ENCODE measurements at places on chromosomes 7 and 10.

DNA sequence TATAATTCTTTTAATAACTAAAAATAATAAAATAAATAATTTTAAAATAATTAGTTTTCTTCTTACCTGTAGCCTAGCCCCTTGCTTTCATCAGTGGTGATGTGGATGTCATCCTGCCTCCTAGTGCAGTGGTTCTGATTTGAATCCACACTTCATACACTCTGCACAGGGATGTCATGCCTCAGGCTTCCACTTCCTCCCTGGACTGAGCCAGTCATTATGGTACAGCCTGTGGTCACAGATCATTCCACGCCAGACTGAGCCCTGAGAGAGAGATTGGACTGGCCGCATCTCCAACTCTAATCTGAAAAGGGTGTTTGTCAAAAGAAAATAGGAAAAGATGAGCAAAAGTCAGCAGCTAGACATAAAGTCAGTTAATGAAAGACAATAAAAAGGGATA lies 436.2 kb upstream of the IGFBP3 start:
- DNase-seq = no peak

DNA sequence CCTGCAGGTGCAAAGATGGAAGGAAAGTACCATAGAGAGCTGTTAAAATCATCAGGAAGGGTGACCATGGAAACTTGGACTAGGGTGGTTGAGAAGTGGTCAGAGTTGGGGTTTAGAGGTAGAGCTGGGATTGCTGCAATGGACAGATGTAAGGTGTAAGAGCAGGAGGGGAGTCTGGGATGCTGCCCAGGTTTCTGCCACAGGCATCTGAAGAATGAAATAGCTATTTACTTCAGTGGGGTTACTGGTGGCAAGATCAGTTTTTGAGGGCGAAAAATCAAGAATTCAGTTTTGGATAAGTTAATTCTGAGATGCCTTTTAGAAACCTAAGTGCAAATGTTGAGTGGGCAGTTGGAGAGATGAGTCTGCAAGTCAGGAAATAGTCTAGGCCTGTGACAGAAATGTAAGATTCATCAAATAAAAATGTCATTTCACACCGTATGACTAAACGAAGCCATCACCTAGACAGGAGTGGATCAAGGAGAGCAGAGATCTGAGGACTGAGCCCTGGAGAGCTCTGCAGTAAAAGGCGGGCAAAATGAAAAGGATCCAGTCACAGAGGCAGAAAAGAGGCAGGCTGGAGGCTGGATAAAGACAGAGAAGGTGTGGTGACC lies 22.7 kb upstream of the TOMM7 start:
- DNase-seq = no peak

GRCh38 chr10:13528123-13528874 lies 515 bp downstream of the BEND7 start:
- peak; percentile 5 for DNase-seq

GRCh38 chr10:103901299-103901698 lies 16.7 kb downstream of the STN1 start:
- no peak for DNase-seq

DNA sequence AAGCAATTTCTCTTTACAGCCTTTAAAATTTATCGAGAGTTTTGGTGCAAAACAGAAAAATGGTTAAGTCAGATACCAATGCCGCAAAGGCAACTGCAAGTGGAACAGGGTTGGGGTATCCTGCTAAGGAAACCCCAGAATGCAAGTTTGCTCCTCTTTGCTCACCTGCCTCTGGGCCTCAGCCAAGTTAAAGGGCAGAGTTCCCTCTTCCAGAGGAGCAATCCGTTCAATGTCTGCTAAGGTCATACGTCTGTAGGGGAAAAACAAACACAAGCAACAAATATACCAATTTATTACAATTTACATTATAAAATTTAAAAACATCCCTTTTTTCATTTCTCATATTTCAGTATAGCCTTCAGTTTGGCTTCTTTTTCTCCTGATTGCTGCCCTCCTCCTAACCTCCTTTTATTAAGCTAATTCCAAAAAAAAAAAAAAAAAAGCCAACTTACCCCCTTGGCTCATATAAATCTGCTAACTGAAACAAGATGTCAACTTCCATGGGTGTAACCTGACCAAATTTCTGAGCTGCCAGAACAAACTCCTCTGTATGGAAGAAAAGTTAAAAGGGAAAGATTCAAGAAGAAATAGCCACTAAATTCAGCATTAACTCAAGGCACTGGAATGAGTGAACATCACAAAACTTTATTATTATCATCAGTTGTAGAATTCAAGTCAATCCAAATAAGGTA lies 132.6 kb downstream of the SLC25A13 start:
- peak; percentile 34 for DNase-seq

- no peak for DNase-seq
Measured at GRCh38 chr7:15938115-15938514, 251.6 kb upstream of the MEOX2 start.

GRCh38 chr10:130962240-130963051 lies 349.1 kb downstream of the TCERG1L start:
- no peak for DNase-seq

DNA sequence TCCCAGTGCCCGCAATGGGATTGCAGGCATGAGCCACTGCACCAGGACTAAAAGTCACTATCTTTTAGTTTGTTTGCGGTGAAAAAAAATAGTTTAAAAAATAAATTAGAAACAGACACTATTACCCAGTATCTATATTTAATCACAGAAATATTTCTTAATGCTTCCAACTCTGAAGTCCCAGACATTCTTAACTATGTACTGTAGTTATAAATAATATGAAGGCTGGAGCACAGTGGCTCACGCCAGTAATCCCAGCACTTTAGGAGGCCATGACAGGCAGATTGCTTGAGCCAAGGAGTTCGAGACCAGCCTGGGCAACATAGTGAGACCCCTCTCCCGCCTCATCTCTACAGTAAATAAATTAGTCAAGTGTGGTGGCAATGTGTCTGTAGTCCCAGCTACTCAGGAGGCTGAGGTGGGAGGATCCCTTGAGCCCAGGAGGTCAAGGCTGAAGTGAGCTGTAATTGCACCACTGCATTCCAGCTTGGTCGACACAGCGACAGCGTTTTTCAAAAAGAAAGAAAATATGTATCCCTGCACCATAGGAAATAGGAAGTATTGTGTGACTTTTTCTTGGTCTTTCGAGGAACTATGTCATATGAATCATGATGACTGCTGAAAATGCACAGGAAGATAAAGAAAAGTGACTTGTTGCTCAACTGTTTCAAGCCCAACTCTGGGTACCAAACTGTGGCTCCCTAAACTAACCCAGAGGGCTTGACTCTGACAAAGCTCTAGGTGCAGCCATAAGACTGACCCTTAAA lies 74.9 kb upstream of the STEAP1B start:
- no peak for DNase-seq

GRCh38 chr7:134778941-134779740 lies at the start of gene CALD1:
TSS of gene CALD1 (plus strand) at chr7:134779634. CDS start at chr7:134867734, 88,100 bp downstream.
- DNase-seq = peak; percentile 97

DNA sequence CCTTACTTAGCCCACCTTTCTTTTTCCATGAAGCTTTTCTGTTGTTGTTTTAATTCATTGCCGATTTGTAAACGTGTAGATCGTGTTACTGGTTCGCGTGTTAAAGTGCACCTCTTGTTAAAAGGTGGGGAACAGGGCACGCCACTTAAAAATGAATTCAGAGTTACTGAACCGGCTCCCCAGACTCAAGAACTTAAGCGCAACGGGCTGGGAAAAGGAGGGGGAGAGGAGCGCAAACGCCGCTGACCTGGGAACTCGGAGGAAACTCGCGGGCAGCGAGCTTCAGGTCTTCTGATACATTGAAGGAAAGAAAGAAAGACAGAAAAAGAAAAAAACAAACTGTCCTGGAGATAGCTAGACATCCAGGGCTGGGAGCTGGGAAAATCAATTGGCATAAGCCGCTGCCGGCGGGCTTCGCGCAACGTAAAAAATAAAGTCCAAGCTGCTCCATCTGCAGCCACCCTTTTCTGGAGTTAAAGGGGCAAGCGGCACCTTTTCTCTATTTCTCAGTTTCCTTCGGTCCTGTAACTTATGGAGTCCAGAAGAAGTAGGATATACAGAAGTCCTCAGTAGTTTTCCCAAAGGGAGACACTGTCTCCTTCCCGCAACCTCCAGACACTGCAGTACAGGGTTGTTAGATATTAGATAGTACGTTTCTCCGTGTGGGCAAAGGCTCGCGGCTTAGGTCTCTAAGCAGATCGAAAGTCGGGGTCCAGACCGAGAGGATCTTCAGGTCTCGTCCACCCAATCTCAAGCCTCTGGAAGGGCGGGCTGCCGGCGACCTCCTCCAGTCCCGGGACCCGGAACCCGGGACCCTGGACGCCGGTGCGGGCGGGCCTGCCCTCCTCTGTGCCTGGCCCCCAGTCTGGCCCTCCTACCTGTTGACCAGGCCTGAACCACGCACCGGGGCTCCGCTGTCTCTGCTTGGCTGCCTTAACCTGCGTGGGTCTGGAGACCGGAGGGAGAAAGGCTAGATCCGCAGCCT lies 1.8 kb upstream of the DLX6 start:
- no peak for DNase-seq

- DNase-seq = no peak
Measured at GRCh38 chr10:102163342-102163989, 11.3 kb downstream of the NOLC1 start.

- peak; percentile 85 for DNase-seq
Measured at GRCh38 chr10:121036431-121036830, 185.3 kb downstream of the WDR11 start.

DNA sequence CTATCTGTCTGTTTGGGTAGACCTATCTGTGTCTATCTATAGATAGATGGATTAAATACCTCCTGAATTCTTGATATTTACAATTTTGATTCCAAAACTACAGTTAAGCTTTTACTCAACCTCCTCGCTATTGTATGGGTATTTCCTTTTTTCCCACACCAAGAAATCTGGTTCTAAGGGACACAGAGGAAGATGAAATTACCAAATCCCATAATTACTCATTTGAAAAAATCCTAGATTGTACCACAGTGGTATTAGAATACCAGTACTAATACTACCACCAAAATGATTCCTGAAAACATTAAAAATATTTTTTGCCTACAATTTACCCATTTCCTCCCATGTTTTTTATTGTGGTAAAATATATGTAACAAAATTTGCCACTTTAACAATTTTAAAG lies 53.2 kb downstream of the LRGUK start:
- DNase-seq = no peak

DNA sequence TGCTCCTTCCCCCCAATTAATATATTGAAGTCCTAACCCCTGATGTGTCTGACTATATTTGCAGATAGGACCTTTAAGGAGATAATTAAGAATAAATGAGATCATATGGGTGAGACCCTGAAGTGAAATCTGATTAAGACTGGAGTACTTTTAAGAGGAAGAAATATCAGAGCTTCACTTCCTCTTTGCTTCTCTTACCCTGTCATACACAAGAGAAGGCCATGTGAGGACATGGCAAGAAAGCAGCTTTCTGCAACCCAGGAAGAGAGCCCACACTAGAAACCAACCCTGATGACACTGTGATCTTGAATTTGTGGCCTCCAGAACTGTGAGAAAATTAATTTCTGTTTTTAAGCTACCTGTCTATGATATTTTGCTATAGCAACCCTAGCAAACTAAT lies 44.2 kb downstream of the JMJD1C start:
- DNase-seq = no peak

DNA sequence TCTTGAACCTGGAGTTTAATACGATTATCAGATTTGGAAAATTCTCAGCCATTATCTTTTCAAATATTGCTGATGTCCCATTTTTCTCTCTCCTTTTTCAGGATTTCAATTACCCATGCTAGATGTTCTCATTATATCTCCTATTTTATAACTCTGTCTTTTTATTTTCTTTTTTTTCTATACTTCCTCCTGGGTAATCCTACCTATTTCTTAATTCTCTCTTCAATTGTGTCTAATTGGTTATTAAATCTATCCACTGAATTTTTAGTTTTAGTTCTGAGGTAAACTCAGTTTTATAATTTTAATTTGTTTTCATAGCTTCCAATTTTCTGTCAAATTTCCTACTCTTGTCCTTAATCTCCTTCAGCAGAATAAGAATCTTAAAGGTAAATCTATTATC lies 15.6 kb downstream of the STEAP1 start:
- DNase-seq = no peak

DNA sequence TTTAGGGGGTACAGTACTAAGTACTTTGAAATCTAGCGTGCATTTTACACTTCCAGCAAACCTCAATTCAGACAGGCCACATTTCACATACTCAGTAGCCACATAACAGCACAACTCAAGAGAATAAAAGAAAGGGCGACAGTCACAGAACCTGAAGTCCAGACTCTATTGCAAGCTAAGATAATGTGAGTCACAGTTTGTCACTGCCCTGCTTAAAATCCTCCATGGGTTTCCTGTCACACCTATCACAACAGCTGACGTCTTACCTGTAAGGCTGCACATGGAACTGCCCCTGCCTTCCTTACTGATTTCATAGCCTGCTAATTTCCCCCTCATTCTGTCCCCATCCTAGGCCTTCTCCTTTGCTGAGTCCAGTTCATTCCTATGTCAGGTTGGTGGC lies 16.1 kb upstream of the CDK14 start:
- DNase-seq = no peak

- peak; percentile 91 for DNase-seq
Measured at GRCh38 chr7:117019786-117020590, 66.7 kb downstream of the ST7 start.

- peak; percentile 56 for DNase-seq
Measured at GRCh38 chr10:92880233-92880861, 32.0 kb downstream of the EXOC6 start.

DNA sequence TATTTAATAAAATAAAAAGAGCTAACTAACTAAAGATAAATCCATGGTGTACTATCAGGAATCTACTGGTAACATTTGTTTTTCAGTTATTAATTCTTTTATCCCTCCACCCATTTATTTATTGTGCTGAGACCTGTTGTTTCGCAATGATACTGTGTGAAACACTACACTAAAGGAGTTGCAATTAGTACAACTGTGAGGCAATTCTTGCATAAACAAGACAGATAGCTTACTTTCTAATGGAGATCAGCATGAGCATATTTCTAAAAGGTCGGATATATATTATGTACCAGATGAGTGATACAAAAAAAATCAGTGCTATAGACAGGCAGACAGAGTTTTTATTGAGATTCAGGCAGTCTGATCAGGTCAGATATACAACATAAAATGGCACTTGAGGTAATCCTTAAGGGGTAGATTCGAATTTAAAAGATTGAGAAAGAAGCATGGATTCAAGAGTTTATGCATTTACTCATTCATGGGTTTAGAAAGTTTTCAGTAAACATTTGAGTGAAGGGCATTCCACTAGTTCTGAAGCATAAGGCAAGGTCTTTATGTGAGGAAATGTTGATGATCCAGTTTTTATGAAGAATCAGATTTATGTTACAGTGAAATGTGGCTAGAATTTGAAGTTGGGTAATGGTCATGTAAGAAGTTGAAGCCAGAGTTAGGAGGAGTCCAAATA lies 147.6 kb downstream of the POLR1F start:
- no peak for DNase-seq

GRCh38 chr10:97195706-97196222 lies 10.0 kb upstream of the SLIT1 start:
- no peak for DNase-seq

DNA sequence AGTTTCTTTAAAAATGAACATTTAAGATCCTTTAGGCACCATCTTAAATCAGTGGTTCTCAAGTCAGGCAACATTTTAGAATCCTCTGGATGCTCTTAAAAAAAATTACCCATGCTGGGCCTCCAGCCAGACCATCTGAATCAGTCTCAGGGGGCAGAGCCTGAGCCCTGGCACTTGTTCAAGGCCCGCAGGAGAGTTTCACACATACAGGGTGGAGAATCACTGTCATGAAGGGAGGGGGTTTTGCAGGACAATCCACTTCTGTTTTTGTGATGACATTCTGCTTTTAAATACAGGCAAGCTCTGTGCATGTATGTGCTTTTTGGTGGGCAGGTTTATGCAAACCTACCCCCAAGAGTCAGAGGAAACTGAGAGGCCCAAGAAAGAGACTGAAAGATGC lies 268.6 kb downstream of the SEC23IP start:
- DNase-seq = peak; percentile 20

GRCh38 chr7:130489140-130489983 lies 2.5 kb upstream of the MEST start:
- peak; percentile 97 for DNase-seq

Measured in umbilical cord (tissue), 2 donors.